ENCODE measurements at places on chromosomes 2 and 18. TPM values are rescaled to one million over a fixed set of nuclear protein-coding genes. Genes with fewer than 3 reads are reported as not detected.

Gene CYS1
- total RNA-seq = 5.1 TPM

Gene MAPRE2
- total RNA-seq = 8.2 TPM

Gene SGO2
- 5.4 TPM for total RNA-seq

Gene ARHGAP15
- not detected for total RNA-seq

Gene RSAD2
- 1.7 TPM for total RNA-seq

Gene KYNU
- total RNA-seq = 1.5 TPM

Gene LYG2
- total RNA-seq = not detected

DNA sequence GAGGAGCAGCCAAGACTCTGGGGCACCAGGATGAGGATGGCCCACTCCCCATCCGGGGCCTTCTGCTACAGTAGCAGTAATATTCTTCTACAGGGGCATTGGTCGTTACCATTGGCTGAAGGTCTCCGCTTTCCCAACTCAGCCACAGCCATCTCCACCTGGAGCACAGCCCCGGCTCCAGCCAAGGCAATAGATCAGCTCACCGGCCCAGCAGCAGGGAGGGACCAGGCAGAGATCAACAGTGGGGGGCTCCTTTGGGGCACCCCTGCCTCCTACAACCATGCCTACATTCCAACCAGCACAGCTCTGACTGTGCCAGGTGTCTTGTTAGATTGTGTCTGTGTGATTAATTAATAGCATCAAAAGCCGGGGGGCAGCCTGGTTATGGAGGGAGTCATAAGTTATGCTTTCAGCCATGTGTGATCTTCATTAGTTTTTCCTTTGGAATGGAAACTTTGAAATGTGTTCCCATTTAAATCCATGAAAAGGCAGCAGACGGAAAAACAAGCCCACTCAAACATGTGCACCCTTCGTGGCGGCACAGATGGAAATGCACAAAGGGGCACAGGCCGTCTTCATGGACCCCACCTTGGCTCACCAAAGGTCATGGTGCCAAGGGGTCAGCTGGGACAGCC is 68.6 kb upstream of the BZW1 start:
- no peak for DNase-seq

DNA sequence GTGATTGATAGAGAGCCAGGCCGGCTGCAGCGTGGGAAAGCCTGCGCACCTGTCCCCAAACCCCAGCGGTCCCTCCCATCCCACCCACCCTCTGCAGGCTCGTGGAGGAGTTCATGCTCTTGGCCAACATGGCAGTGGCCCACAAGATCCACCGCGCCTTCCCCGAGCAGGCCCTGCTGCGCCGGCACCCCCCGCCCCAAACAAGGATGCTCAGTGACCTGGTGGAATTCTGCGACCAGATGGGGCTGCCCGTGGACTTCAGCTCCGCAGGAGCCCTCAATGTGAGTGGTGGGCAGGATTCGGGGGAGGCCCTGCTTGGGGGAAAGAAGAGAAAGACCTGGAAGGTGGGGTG is 48.9 kb upstream of the ALPP start:
- no peak for DNase-seq

DNA sequence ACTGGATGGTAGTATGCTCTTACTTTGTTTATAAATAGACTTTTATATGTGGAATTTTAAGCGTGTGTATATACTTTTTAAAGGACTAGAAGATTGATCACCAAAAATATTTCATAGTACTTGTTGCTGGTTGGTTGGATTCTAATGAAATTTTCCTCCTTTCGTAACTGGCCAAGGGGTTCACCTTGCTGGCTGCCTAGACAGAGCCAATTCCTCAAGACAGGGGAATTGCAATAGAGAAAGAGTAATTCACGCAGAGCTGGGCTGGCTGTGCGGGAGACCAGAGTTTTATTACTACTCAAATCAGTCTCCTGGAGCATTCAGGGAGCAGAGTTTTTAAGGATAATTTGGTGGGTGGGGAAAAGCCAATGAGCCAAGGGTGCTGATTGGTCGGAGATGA is 70.7 kb downstream of the SNORC start:
- no peak for DNase-seq

DNA sequence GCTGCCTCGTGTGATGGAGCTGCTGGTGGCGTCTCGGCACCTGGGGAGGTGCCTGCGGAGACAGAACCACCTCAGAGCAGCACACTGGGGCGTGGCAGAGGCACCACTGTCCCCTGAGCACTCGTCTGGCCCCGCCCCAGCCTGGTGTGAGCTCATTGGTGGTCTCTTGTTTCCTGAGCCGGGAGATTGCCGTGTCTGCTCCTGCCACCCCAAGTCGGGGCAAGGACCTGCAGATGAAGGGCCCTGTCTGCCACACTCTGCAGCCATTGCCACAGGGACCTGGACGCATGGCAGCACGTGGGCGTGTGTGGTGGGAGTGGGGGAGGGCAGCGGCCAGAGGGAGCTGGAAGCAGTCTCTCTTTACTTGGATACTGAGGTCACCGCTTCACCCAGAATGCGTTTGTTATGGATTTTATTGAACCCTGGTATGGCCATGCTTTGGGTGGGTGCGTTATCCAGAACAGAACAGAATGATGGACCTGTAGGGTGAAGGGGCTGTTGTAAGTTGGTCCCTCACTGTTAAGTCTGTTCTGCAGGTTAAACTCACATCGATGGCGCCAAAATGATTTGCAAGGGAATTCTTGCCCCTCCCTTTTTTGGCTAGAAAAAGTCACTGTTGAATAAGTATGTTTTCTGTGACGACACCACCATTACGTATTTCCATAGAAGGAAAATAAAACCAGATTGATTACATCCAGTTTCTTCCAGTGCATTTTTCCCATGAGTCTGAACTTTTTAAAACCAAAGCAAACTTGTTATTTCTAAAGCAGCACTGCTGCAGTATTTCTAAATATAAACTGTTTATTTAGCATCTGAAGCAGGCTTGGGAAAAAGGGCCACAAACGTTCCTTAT is 92.0 kb downstream of the USP40 start:
- peak; percentile 63 for DNase-seq

DNA sequence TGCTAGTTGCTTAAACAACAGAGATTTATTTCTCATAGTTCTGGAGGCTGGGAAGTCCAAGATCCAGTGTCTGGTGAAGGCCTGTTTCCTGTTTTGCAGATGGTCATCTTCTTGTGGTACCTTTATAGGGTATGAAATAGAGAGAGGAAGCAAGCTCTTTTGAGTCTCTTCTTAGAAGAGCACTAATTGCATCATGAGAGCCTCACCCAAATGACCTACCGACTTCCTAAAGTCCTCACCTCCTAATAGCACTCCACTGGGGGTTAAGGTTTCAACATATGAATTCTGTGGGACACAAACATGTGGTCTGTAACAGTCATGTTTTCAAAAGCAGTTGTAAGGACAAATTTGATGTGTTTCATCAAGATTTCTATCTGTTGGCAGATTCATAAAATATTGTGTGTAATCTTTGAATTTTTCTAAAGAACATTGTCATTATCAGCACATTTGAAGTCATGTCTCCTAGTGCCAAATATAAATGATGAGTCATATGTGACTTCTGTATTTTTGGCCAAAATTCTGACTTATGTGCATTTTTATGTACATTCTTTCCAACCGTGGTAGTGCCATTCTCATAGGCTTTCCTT is 45.3 kb downstream of the CD28 start:
- DNase-seq = peak; percentile 46

DNA sequence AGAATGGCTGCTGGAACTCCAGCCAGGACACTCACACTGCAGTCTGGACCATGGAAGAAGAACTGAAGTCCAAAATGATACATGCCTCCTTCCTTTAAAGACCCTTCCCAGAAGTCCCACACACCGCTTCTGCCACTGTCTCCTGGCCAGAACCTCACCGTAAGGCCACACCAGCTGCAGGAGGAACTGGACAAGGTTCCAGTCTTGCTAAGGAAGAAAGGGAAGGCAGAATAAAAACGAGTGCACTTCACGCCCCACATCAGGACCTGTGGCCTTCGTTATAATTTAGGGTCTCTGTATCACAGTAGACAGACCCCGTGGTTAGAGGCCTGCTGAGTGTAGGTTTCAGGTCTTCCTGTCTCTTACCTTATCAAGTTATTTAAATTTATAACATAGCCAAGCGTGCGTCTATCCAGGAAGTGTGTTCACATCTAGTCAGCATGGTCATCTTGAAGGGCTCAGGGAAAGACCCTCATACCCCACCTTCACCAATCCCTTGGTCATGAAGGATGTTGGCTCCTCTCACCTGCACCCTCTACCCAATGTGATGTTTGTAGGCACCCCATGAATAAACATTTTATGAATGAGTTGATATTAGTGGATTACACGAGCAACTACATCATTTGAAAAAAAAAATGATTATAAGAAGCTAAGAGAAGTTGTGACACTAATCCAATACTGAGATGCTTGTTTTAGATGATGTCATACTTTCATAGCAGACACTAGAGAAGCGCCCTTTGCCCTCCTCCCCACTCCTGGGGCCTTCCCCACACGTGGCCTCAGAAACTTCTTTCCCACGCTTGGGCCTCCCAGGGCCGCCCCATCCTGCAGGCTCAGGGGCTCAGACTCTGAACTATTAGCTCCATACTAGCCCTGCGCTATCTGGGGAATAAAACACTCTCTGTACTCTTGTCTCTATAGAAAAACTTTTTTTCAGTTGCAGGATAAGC is 157.6 kb downstream of the FAM210A start:
- DNase-seq = no peak

- no peak for DNase-seq
Measured at GRCh38 chr18:23421277-23421676, 31.8 kb upstream of the RIOK3 start.

DNA sequence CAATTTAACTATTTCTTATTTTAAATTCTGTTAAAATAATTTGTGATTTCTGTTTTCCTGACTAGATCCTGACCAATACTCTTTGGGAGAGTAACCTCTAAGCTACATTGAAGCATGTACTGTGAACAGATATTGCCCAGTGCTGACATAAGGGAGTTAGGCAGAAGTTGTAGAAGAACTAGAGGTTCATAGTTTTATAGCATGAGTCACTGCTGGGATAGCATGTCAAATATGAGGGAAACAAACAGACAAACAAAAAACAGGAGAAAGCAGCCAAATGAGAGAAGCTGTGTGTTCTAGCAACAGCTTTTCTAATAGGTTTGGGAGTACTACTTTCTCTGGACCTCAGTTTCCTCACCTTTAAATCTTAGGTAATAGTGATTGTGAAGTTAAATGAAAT is 72.4 kb downstream of the CERS6 start:
- DNase-seq = peak; percentile 59

DNA sequence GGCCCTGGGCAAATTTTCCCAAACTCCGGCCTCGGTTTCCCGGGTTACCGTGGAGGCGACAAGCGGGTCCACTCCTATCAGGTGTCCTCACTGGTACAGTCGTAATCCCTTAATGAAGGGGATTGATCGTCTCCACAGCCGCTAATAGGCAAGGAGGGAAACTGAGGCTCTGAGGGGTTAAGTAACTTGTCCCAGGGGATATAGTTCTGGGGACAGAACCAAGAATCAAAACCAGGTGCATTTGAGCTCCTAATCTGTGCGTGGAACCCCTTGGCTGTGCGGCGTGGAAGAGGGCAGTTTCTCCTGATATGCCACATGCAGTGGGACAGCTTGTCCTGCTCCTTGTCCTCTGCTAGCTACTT is 157.2 kb downstream of the CYRIA start:
- no peak for DNase-seq

DNA sequence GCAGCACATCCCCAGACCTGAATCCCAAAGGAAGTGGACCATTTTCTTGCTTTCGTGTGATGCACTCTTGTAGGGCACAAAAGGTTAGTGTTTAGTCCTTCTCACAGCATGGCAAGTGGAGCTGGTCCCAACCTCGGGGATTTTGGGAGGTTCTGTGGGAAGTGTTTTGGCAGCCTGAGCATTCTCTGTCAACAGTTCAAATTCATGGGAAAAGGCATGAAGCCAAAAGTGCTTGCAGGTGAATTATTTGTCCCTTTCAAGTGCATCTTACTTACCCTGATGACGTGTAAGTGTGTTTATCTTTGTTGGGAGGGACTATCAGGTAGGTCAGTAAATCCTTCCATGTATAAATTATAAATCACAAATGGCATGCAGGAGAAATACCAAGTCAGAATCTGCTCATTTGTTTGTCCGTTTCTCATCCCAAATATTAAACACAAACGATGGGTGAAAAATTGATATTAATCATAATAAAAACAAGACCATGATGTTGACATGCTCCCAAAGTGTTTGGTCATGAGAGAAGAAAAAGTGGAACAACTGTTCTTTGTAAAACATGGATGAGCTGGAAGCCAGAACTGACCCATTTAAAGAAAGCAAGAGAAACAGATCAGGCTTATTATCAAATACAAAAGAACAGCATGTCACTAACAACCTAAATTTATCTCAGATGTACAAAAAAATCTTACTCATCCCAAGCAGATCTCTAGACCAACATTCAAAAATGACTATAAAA is 57.6 kb downstream of the EPHA4 start:
- DNase-seq = no peak

GRCh38 chr18:78788161-78788560 is 191.5 kb upstream of the SALL3 start:
- DNase-seq = no peak

DNA sequence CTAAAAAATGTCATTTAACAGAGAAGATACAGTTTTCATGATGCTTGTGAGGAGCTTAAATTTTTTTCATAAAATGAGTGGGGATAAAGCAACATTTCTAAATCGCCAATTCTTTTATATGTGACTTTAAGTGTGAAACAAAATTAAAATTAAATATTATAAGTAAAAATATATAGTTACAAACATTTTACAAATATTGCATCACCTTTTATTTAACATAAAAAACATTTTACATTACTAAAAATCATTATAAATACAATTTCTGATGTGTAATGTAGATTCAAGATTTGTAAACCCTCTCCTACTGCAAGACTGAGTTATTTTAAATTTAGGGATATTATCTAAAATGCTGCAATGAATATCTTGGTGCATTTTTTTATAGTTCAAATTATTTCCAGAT is 44.4 kb upstream of the GATA6 start:
- no peak for DNase-seq

DNA sequence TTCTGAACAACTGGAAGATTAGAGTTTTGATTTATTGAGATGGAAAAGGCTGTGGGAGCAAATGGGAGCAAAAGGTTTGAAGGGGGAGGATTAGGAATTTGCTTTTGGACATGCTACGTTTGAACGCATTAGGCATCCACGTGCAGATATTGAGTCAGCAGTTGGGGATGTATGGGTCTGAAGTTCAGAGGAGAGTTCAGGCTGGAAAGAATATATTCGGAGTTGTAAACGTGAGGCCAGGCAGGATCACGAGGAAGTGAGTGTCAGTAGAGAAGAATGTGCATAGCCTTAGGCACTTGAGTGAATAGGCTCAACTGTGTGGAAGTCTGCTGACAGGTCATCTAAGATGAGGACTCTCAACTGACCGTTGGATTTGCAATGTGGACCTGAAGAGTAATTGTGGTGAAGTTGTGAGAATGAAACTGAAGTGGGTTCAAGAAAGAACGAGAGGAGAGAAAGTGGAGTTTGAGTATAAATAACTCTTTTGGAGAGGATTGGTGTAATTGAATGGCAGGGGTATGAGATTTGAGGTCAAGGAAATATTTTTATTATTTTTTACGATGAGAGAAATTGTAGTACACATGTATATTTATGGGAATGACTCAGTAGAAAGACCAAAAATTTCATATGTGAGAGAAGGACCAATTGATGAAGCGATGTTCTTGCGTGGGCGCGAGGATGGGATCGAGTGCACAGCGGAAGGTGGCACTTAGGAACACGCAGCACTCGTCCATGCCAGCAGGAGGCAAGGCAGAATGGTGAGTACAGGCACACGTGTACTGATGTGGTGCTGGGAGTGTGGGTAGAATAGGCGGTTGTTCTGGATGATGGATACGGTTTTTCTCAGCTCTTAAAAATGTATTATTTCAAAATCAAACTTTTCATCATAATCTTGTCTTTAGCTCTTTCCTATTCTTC is 40.5 kb upstream of the POLE4 start:
- DNase-seq = peak; percentile 63
